Activated T-helper 2 cell treated with anti-CD3 and anti-CD28 coated beads, Interferon-gamma antibody, Interleukin-2, Interleukin-4, amounts not matched to agents 10 μg/mL and 5 μg/mL and 100 μg/mL, durations not matched to agents 14 hours and 24 hours and 36 hours (primary cell): ENCODE measurements at places on chromosomes 5 and 9. TPM values are rescaled to one million over a fixed set of nuclear protein-coding genes. Genes with fewer than 3 reads are reported as not detected.

- no peak for DNase-seq
Measured at GRCh38 chr9:75084081-75084672, 3.8 kb downstream of the NMRK1 start.

- no peak for DNase-seq
Measured at GRCh38 chr5:68033961-68034571, 181.5 kb upstream of the PIK3R1 start.

- DNase-seq: no peak
Measured at GRCh38 chr5:16510098-16510497, 44.5 kb upstream of the ZNF622 start.

GRCh38 chr9:2502760-2503159 is 118.8 kb upstream of the VLDLR start:
- DNase-seq: no peak

The PCDHGA8 gene
- 0.07 and 0.23 TPM in 2 replicates for total RNA-seq
